Iris pigment epithelial cell (primary cell): ENCODE measurements at places on chromosomes 1 and 21.

GRCh38 chr21:39633770-39634181, 21.0 kb downstream of the B3GALT5 start:
- DNase-seq: peak; percentile 99

- DNase-seq: no peak
Measured at GRCh38 chr1:174344162-174344561, 103.6 kb upstream of the GPR52 start.

DNA sequence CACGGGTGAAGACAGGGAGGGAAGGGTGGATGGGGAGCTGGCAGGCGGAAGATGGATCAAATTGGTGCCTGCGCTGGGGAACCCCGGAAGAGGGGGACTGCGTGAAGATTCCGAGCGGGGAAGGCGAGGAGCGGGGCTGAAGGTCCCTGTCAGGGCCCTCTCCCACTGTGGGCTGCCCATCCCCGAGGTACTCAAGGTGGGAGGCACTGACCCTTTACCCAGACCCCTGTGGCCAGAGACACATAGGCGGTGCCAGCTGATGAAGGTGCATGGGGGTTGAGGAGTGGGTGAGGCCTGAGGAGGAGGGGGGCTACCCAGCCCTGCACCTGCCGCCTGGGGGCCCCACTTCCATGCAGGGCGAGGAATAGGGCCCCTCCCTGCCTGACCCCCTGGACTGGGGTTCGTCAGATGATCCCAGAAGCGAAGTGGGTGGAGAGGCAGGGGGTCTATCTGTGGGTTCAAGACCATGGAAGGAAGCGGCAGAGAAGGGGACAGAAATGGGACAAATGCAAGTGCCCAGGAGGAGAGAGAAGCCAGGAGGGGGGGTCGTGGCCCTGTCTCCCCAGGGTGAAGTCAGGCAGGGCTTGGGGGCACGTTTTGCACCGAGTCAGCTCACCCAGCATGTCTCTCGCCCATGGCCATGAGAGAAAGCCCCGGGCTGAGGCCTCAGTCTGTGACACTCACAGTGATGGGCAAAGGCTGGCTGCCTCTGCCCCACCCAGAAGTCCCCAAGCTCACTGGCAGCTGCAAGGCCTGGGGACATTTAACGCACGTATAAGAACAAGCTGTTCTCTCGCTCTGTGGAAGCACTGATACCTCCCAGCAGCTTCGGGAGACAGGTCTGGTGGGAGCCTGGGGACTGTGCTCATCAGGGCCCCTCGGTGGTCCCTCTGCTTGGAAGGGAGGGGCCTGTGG, 7.0 kb upstream of the MMEL1 start:
- DNase-seq: no peak

DNA sequence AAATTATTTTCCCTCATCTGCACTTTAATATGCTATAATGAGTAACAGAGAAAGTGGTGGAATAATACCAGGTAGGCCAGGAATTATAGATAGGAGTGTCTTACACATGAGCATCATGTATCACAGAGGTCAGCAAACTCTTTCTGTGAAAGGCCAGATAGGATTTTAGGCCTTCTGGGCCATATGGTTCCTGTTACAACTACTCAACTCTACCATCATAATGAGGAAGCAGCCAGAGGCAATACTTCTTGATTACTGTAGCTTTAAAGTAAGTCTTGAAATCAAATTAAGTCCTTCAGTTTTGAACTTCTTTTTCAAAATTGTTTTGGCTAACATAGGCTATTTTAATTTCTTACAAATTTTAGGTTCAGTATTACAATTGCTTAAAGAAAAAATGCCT, 32.1 kb upstream of the IGSF3 start:
- no peak for DNase-seq

- DNase-seq: peak; percentile 44
Measured at GRCh38 chr1:174743654-174744561, 255.8 kb upstream of the CACYBP start.

GRCh38 chr1:3863231-3863935, 6.1 kb downstream of the DFFB start:
- no peak for DNase-seq

DNA sequence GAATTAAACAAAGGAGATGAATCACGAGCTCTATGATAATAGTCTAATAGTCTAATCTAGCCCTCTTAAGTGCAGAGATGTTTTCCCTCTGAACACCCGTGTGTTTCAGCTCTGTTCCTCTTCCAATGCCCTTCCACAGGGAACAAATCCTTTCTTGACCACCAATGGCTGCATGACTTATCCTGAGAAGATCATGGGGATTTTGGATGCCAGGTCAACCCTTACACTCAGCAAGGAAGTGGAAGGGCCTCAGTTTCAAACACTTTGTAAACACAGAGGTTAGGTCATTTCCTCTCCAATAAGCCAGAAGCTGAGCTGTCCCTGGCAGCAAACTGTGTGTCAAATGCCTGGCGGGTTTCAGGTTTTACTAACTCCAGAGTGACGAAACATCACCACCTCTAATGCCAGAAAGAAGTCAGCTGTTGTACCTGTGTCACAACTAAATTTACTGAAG, 200.0 kb downstream of the GABPA start:
- DNase-seq: peak; percentile 99

- no peak for DNase-seq
Measured at GRCh38 chr1:185267301-185267700, 49.7 kb downstream of the IVNS1ABP start.

GRCh38 chr1:84427250-84428188, 29.2 kb downstream of the DNASE2B start:
- DNase-seq: peak; percentile 24

GRCh38 chr1:180912211-180912800, 391 bp upstream of the KIAA1614 start:
- peak; percentile 43 for DNase-seq

DNA sequence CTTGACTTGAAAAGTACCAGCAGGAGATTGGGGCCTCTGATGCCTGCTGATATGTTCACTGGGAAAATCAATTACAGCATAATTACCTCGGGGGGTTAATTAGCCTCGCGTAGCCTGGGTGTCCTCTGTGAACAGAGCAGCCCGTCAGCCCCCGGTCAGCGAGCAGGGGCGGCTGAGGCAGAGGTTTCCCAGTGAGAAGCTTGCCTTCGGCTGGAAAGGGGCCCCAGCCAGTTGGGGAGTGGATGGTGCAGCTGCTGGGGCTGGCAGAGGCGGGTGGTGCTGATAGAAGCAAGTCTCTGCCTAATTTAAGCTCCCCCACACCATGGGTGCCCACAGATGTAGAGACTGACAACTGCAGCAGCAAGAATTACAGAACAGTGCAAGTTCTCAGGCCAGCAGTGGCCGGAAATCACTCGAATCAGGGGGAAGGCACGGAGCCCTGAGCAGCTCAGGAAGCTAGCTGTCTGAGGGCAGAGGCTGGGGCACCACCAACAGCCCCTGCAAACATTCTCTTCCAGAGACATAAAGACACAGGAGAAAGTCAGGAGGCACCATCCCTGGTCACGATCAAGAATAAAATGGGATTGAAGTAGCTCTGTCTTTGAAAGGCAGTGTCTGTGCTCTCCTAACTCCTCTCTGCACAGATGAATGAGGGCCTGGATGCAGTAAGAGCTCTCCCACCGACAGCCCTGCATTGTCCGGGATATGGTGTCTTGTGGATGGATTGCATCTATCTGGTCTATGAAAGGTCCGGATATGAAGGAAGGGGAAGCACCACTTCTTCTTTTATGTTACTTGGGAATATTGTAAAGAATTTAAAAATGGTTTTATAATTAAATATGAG, 166.5 kb upstream of the CD34 start:
- no peak for DNase-seq

DNA sequence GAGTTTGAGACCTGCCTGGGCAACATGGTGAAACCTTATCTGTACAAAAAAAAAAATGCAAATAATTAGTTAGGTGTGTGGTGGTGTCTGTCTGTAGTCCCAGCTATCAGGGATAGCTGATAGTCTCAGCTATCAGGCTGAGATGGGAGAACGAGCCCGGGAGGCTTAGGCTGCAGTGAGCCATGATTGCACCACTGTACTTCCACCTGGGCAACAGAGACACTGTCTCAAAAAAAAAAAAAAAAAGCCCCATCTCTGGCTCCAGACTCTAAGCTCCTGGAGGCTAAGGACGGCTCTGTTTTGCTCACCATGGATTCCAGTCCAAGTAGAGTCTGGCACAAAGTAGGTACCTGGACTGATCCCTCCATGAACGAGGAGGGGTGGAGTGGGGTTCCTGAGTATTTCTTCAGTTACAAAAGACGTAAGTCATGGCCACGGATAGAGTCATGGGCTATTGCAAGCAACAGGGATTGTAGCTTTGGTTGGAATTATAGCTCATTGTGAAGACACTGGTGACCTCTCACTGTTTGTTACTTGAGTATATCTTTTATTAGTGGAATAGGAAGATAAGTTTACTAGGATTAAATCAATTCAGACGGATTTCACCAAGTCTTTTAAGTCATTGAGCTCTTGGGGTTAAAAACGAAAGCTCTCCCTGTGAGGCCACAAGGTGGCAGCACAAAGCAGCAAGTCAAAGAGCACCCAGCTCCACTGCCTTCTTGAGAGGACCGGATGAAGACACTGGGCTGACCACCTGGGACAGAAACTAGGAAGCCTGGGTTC, 35.6 kb upstream of the TMEM61 start:
- DNase-seq: peak; percentile 89

DNA sequence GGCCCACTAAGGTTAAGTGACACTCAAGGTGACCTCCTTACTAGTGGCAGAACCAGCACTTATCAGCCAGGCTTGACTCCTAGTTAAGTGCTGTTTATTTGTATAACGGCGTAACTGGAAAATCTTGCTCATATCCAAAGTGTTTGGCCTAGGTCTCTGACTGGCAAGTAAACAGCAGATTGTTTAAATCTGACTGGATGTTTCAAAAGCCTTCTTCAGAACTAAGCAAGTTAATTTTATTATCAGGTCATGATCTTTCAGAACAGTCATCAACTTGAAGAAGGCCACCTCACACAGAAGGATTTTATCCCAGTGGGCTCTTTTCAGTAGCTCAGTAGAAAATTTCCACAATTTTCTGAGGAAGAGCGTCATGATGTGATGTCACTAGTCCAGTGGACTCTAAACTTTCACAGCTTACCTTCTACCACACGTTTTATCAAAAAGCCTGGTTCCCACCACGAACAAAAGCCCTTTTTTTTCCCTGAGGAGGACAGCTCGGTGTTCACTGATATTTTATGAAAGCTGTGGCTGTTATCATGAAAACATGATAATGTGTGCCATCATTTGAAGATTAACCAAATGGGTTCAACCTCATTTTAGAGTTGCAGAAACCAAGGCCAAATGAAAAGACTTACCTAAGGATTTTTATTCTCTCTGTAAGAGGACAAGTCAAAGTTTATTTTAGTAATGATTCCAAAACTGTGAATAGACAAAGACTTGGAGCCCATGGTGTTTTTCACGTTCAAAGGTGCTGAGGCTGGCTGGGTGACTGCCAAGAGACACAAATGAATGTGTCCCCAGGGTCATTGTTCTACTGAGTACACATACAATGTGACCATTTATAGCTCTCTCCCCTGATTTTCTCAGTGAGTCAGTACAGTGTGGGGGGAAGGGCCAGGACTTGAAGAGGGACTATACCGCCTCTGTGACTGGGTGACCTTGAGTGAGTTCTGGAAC, 9.1 kb downstream of the SGIP1 start:
- DNase-seq: peak; percentile 95

- no peak for DNase-seq
Measured at GRCh38 chr1:201192261-201192788, 1.7 kb downstream of the IGFN1 start.

- no peak for DNase-seq
Measured at GRCh38 chr1:228927421-228927820, 192.1 kb downstream of the RHOU start.

DNA sequence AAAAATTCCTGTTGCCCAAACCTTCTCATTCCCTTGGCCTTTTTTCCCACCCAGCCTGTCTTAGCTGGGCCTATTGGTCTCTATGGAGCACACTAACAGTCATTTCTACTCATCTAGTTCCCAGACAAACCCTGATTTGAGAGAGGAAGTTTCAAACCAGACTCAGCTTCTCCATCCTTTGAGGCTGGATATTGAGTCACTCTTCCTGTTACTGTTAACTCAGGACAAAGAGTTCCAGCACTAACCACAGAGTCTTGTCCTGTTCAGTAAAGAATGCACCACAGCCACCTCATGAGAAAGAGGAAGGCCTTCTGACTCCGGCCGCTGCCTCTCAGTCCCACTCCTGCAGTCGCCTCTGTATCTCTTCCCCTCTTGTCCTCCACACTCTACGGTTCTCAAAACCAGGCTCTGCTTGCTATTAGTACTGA, 137.8 kb downstream of the PTPRC start:
- DNase-seq: peak; percentile 99

- no peak for DNase-seq
Measured at GRCh38 chr1:165726841-165727240, 28.5 kb upstream of the ALDH9A1 start.

- DNase-seq: no peak
Measured at GRCh38 chr1:86498281-86498680, 29.6 kb downstream of the CLCA1 start.

DNA sequence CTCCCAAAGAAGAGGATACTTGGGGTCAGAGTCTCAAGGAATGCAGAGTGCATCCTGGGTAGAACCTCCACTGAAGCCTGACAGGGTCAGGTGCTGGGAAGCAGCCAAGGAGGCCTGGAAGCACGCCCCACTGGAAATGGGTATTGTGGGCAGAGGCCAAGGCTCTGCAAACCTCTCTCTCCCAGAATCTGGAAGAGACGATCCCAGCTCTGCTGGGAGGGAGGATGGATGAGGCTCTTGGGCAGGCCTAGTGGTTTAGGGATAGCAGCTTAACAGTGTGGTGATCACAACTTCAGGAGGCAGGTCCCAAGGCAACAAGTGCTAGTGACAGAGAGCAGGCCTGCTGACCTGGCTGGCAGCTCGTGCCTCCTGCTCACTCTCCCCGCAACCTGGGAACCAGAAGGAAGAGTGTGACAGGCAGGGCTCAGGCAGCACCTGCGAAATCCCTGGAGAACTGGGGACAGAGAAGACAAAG, 641.0 kb downstream of the PLPP3 start:
- DNase-seq: no peak
